Tibial nerve (tissue), 4 donors: ENCODE measurements at places on chromosomes 6 and 20.

GRCh38 chr6:147621263-147621662 is 112.8 kb downstream of the SAMD5 start:
- H3K27ac ChIP-seq: no peak overlapping the region
- no peaks in the 10 kb centered on the region for H3K36me3 ChIP-seq
- no peak overlapping the region for H3K4me3 ChIP-seq
- no peaks in the 10 kb centered on the region for H3K27me3 ChIP-seq
- no peaks in the 10 kb centered on the region for H3K4me1 ChIP-seq

GRCh38 chr6:11039040-11039439 is 5.1 kb downstream of the ELOVL2 start:
- H3K4me3 ChIP-seq: no peak overlapping the region
- DNase-seq: no peak
- no peaks in the 10 kb centered on the region for H3K36me3 ChIP-seq
- H3K4me1 ChIP-seq: no peaks in the 10 kb centered on the region
- no peak overlapping the region for H3K27ac ChIP-seq

DNA sequence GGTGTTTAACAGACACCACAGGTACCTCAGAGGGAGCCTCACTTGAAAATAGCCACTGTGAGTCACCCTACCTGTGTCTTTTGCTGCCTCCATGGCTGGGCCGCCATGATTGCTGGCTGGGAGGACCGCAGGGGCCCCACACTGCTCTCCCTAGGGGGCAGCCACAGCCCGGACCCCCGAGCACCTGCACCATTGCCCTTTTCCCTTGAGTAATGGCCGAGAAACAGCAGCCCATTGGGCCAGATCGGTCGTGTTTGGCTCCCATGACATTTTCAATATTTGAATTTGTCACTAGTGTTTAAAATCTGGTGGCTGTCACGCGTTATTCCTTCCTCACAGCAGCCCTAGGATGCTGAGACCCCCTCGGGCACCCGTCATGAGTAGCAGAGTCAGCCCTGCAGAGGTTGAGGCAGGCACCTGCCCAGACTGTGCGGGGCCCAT is 6.7 kb downstream of the ZBP1 start:
- no peak overlapping the region for H3K27ac ChIP-seq
- H3K36me3 ChIP-seq: no peaks in the 10 kb centered on the region
- DNase-seq: no peak

DNA sequence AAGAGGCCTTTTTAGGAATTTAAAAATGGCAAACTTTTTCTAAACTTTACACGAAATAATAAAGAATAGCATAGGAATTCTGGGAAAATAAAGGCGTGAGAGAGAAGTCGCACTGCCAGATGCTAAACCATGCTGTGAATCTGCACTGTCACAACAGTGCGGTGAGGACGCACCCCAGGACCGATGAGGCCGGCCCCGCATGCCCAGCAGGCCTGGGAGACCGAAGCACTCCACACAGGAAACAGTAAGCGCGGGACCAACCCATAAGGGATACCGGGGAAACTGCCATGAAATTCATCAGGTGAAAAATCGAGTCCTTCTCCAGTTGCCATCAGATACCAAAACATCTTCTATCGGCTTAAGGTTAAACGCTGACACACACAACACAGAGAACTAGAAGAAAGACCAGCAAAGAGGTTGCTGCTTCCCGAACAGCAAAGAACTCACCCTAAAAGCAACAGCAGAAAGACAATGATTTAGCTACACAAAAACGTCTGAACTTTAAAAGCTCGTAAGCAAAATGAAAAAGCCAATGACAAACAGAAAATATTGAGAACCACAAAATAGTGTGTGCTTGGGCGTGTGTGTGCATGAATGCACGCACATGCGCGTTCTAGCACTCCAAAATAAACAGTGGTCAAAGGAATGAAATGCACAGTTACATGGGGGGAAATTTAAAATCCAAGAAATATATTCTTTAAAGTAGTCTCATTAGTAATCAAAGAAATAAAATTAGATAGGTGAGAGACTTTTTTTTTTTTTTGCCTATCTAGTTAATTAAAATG is 15.4 kb downstream of the RAMACL start:
- no peak overlapping the region for H3K4me3 ChIP-seq
- H3K4me1 ChIP-seq: peaks cover 10% of the 10 kb centered on the region
- no peak overlapping the region for H3K27ac ChIP-seq
- no peak for DNase-seq

- no peak overlapping the region for H3K4me3 ChIP-seq
- no peaks in the 10 kb centered on the region for H3K4me1 ChIP-seq
- H3K27me3 ChIP-seq: no peaks in the 10 kb centered on the region
- H3K36me3 ChIP-seq: no peaks in the 10 kb centered on the region
- no peak for DNase-seq
- H3K27ac ChIP-seq: no peak overlapping the region
These were observed 83.4 kb upstream of the RGS17 start for GRCh38 chr6:153214436-153214835.

DNA sequence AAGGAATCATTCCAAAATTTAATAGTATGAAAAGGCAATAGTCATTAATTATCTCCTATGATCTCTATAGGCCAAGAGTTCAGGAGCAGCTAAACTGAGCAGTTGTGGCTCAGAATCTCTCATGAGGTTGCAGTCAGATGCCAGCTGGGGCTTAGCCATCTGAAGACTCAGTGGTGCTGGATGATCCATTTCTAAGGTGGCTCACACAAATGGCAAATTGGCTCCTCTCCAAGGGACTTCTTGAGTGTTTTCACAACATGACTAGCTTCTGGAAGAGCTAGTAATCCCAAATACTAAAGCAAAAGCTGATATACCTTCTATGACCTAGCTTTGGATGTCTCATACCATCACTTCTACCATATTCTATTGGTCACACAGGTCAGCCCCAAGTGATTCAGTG is 104.2 kb downstream of the HAO1 start:
- DNase-seq: no peak
- H3K36me3 ChIP-seq: no peaks in the 10 kb centered on the region
- no peaks in the 10 kb centered on the region for H3K4me1 ChIP-seq
- H3K4me3 ChIP-seq: no peak overlapping the region
- no peaks in the 10 kb centered on the region for H3K27me3 ChIP-seq

GRCh38 chr20:4516876-4517275 is 204.8 kb upstream of the PRND start:
- H3K36me3 ChIP-seq: no peaks in the 10 kb centered on the region
- no peak for DNase-seq
- H3K4me3 ChIP-seq: no peak overlapping the region
- H3K27me3 ChIP-seq: no peaks in the 10 kb centered on the region
- no peaks in the 10 kb centered on the region for H3K4me1 ChIP-seq
- no peak overlapping the region for H3K27ac ChIP-seq

DNA sequence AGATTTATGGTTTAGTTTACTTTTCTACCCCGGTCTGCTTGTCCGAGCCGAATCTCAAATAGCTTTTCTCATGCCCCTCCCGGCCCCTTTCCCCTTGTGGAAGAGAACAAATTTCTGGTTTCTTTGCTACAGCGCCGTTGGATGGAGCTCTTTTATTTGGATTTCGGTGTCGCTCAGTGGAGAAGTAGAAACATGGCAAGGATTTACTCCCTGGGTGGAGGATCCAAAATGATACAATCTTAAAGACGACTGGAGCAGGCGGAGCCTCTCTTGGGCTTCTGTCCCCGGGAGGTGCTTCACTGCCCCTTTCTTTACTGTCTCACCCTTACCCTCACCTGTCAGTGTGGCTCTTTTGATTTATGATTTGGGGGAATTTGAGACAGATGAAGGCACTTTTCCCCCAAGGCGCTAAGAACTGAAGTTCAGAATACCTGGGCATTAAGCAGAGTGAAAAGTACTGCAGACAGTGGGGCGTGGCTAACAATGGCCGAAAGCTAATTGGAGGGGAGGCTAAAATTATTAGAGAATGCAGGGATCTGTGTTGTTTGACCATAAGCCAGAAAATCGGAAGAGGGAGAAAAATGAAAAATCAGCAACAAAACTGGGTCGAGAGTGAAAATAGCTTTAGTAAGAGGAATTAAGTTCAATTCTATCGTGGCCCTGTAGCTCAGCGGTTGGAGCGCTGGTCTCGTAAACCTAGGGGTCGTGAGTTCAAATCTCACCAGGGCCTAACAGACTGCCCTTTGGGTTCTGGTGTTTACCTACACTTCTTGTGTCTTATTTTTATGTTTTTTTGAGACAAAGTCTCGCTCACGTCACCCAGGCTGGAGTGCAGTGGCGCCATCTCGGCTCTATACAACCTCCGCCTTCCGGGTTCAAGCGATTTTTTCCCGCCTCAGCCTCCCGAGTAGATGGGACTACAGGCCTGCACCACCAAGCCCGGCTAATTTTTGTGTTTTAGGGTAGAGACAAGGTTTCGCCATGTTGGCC is 145.1 kb upstream of the ZNF184 start:
- no peak for DNase-seq
- peak overlapping the region; percentile 39 for H3K4me3 ChIP-seq
- H3K27me3 ChIP-seq: peaks cover 41% of the 10 kb centered on the region
- no peaks in the 10 kb centered on the region for H3K36me3 ChIP-seq
- H3K4me1 ChIP-seq: peaks cover 7% of the 10 kb centered on the region
- H3K27ac ChIP-seq: no peak overlapping the region

DNA sequence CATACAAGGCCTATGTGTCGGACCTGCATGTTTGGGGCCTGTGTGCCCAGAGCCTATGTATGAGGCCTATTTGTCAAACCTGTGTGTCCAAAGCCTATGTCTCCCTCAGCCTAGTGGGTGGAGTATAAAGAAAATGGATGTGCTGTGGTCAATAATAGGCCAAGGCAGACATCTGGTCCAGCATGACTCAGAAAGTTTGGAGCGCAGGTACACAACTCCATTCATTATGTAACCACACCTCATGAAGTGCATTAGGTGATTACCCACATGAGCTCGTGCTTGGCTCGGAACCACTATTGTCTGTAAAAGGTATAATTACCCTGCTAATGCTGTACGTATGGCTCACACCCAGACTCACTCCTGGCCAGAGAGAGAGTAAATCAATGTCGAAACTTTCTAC is 302.4 kb upstream of the POU3F2 start:
- H3K27ac ChIP-seq: no peak overlapping the region
- no peaks in the 10 kb centered on the region for H3K27me3 ChIP-seq
- H3K36me3 ChIP-seq: no peaks in the 10 kb centered on the region
- no peak for DNase-seq

- H3K4me1 ChIP-seq: no peaks in the 10 kb centered on the region
- H3K27ac ChIP-seq: peak overlapping the region; percentile 70
- peak; percentile 92 for DNase-seq
- H3K4me3 ChIP-seq: no peak overlapping the region
- peaks cover 22% of the 10 kb centered on the region for H3K36me3 ChIP-seq
- no peaks in the 10 kb centered on the region for H3K27me3 ChIP-seq
These were observed 20.1 kb downstream of the MRPS18A start for GRCh38 chr6:43667245-43668150.

GRCh38 chr20:50242863-50243609 is 52.4 kb downstream of the CEBPB start:
- no peaks in the 10 kb centered on the region for H3K36me3 ChIP-seq
- no peaks in the 10 kb centered on the region for H3K27me3 ChIP-seq
- H3K27ac ChIP-seq: peak overlapping the region; percentile 54
- H3K4me1 ChIP-seq: no peaks in the 10 kb centered on the region
- H3K4me3 ChIP-seq: no peak overlapping the region

DNA sequence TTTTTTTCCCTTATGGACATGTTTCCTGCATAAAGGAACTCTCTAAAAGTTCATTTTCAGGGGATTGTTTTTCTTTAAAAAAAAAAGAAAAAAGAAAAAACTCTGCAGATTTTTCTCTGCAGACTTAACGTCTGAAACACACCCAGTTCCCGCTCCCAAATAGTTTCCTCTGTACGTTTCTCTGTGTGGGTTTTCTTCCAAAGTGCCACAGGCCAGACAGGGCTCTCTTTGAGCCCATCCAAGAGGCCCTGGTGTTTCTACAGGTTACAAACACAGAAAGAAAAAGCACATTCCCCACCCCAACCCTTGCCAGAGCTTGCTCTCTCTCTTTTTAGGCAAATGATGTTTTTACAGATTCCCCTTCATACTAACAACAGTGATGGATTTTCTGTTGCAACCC is 258.6 kb downstream of the FNDC1 start:
- H3K27me3 ChIP-seq: no peaks in the 10 kb centered on the region
- H3K4me1 ChIP-seq: no peaks in the 10 kb centered on the region
- DNase-seq: no peak
- H3K4me3 ChIP-seq: no peak overlapping the region
- H3K36me3 ChIP-seq: no peaks in the 10 kb centered on the region

GRCh38 chr6:11307226-11307625 is 74.8 kb upstream of the NEDD9 start:
- peaks cover 3% of the 10 kb centered on the region for H3K4me1 ChIP-seq
- no peak for DNase-seq
- H3K36me3 ChIP-seq: no peaks in the 10 kb centered on the region
- no peak overlapping the region for H3K27ac ChIP-seq
- H3K27me3 ChIP-seq: no peaks in the 10 kb centered on the region
- H3K4me3 ChIP-seq: no peak overlapping the region

DNA sequence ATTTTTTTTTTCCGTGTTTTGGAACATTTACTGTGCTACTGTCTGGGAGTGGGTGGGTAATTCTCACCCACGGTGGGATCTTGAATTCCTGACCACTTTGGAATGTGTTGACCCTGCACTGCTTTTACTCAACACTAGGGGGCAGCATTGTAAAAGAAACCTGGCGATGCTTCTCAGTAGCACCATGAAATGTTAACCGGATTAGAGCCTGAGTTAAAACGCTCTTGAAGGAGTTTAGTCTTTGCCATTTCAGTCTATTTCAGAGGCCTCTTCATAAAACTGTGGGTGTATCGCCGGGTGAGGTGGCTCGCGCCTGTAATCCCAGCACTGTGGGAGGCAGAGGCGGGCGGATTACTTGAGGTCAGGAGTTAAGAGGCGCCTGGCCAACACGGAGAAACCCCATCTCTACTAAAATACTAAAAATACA is 114.4 kb upstream of the PRND start:
- no peaks in the 10 kb centered on the region for H3K27me3 ChIP-seq
- peak overlapping the region; percentile 65 for H3K27ac ChIP-seq
- no peak overlapping the region for H3K4me3 ChIP-seq
- H3K36me3 ChIP-seq: no peaks in the 10 kb centered on the region
- no peaks in the 10 kb centered on the region for H3K4me1 ChIP-seq
- peak; percentile 76 for DNase-seq

DNA sequence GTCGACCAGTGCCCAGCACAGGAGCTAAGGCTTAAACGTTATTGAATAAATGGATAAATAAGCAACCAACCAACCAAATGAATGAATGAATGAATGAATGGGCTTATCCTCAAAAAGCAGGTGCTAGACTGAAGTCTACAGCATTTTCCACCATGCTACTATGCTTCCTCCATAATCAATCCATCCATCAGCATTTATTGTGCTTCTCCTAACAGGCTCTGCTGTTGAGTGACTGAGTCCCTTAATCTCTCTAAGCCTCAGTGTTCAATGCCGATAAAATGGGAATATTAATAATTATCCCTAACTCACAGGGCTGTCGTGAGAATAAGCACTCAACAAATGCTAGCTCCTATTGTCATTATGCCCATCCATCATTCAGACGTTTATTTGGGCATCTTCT is 4.6 kb upstream of the NOL4L start:
- no peaks in the 10 kb centered on the region for H3K36me3 ChIP-seq
- no peaks in the 10 kb centered on the region for H3K27me3 ChIP-seq
- H3K4me3 ChIP-seq: no peak overlapping the region

GRCh38 chr6:33590531-33591198 is 10.6 kb upstream of the BAK1 start:
- no peaks in the 10 kb centered on the region for H3K36me3 ChIP-seq
- no peaks in the 10 kb centered on the region for H3K27me3 ChIP-seq
- DNase-seq: no peak

- H3K27ac ChIP-seq: no peak overlapping the region
- H3K27me3 ChIP-seq: no peaks in the 10 kb centered on the region
- no peak for DNase-seq
- no peaks in the 10 kb centered on the region for H3K4me1 ChIP-seq
- no peaks in the 10 kb centered on the region for H3K36me3 ChIP-seq
These were observed 671.7 kb upstream of the CITED2 start for GRCh38 chr6:140046016-140046632.

GRCh38 chr6:33998660-33999059 is 147.2 kb downstream of the GRM4 start:
- no peaks in the 10 kb centered on the region for H3K36me3 ChIP-seq
- DNase-seq: no peak
- H3K4me3 ChIP-seq: no peak overlapping the region
